ENCODE measurements at places on chromosomes 12 and 14.

GRCh38 chr14:94307410-94307992 lies 14.4 kb upstream of the SERPINA10 start:
- no peak for DNase-seq

GRCh38 chr14:22517117-22517720 lies 71.8 kb downstream of the DAD1 start:
- no peak for DNase-seq

GRCh38 chr12:104219908-104220404 lies 4.4 kb downstream of the TXNRD1 start:
- peak; percentile 31 for DNase-seq

DNA sequence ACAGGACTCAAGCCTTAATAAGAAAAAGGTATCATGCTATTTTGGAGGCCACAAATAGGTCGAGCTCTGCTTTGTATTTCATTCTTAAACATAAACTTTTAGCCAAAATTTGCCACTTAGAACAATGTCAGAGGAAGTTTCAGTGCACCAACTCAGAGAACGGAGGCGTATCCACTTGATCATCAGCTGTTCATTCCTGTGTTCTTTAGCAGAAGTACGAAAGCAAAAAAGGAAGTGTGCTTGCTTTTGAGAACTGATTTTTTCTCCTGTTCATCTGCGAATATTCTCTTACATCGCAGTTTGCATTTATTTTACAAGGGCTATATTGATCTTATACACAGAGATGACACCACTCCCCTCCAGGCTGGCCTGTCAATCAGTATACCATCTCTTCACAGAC lies 188.6 kb upstream of the SOX5 start:
- no peak for DNase-seq

GRCh38 chr12:44464180-44464579 lies 411.9 kb downstream of the NELL2 start:
- DNase-seq = no peak

GRCh38 chr12:89529738-89530137 lies 3.9 kb upstream of the POC1B start:
- no peak for DNase-seq

- no peak for DNase-seq
Observed at GRCh38 chr12:27436768-27437167, 9.8 kb upstream of the SMCO2 start.

DNA sequence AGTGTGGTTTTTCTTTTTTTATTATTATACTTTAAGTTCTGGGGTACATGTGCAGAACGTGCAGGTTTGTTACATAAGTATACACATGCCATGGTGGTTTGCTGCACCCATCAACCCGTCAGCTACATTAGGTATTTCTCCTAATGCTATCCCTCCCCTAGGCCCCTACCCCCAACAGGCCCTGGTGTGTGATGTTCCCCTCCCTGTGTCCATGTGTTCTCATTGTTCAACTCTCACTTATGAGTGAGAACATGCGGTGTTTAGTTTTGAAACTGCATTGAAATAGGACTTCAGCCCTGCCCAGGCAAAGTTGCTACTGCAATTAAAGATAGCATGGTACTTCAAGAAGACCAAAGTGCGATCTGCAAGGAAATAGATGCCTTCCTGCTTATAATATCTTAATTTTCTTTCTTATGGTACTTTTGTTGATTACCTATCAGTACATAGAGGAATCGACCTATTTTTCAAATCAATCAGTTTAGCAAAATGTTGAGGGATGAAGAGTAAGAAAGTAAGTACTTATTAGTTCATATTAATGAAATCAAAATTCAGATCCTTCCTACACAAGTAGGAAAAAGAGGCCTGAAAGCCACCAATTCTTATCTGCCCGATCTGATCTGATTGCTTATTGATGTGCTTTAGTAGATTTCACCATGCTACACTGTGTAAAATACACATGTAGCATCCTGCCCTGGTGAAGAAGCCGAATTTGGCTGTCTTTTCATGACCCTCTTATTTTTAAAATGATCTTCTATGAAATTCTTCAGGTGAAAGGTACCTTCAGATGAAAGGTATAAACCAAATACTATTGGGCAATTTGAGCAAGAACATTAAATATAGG lies 1.6 kb downstream of the LTA4H start:
- DNase-seq = no peak

GRCh38 chr12:6823182-6824084 lies 1.8 kb downstream of the GPR162 start:
- DNase-seq = no peak

DNA sequence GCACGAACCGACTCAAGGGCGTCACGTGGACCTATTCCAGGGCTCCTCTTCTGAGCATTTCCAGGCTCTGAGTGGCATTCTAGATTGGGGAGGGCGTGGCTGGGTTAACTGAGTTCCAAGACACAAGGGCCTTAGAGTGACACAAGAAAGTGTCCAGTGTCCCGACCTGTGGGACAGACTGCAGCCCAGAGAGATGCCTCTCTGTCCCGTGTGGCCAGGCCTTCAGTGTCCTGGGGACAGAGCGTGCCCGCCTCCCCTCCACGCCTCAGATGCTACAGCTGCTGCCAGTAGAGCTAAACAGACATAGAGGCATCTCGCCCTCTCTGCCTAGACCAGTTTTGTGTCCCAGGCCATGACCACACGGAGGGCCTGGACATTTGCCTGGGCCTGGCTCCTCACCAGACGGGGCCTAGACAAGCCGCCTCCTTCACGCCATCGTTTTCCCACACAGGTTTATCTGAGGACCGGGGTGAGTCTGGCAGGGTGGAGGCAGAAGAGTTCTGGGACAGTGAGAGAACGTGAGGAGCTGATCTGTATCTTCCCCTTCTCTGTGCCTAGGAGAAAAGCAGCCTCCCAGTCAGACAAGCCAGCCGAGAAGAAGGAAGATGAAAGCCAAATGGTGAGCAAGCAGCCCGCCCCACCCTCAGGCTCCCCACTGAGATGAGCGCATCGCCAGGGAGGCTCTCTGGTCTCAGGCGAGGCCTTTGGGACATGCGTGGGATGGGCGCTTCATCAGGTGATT lies 27.1 kb downstream of the DEGS2 start:
- DNase-seq = no peak

DNA sequence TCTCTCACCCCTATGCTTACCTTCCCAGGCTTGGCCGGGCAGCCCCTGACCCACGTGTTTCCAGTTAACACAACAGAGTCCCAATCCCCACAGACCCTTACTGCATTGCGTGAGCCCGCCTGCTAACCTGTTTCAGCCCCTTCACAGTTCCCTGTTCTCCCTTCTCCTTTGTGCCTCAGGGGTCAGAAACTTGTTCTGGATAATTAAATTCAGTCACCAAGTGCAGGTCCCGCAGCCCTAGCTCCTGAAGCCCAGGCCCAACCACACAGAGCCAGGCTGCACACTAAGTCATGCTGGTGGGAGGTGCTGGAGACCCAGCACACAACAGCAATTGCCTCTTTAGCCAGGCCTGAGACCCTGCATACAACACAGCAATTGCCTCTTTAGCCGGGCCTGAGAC lies 9.6 kb downstream of the ISM2 start:
- DNase-seq = no peak

DNA sequence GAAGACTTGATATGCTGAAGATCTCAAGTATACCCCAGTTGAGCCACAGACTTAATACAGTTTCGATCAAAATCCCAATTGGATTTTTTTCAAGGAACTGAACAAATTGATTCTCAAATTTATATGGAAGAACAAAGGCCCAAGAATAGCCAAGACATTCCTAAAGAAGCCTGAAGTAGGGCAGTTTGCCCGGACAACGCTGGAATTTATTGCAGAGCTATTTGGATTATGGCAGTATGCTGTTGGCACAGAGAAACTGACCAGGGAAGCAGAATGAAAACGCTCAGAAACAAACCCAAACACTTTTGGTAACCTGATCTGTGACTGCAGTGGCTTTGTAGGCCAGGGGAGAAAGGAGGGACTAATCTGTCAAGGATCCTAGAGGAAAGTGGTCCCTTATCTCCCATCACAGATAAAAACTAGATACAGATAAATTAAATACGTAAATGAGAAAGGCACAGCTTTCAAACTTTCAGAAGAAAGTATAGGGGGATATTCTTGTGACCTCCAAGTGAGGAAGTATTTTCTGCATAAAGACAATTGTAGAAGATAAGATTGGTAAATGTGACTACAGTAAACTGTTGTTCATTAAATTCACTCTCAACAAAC lies 35.9 kb upstream of the GSC start:
- no peak for DNase-seq

DNA sequence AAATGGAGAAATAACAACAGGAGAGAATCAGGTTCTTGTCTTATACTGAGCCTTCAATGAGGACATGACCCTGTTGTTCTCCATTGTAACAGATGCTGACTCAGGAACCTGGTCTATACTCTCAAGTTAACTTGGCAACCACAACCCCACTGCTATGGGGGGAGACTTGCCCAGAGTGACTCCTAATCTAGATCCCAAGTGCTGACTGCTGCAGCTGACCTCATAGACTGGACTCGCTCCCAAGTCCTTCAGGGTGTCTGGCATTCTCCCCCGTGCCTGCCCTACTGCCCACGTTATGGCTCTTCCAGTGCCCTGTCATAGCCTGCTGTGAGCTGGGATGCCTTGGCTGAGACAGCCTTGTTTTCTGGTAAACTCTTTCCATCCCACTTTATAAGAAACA lies 37.1 kb downstream of the NID2 start:
- no peak for DNase-seq

DNA sequence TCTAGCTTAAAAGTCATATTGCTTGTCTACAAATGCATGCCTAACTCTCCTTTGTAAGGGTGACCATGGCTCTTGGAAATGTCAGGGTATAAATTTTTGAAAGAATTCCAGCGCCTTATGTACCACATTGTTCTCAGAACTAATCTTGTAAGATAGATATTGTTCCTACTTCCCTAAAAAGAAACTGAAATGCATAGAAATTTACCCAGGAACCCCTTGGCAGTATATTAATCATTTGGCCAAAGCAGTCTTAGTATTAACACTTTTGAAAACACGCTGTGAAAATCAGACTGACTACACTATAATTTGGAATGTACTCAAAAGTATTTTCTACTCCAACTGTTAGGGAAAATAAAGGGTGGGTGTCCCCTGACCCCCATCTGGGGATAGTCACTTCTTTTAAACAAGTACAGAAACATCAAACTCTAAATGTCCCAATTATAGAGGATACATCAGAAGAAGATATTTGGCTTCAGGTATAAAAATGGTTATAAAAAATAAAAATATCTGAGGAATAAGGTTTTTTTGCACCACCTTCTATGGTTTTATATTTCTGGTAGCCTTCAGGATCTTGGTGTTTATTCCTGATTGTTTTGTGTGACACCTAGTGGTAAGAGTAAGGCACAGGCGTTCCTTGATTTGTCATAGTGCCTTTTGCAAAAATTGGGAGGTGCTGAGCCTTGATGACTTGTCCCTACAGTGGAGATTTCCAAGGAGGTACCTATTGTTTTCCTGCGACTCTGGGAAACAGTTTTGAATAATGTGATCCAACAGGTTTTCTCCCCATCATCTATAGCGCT lies 2.2 kb upstream of the NFKBIA start:
- no peak for DNase-seq

DNA sequence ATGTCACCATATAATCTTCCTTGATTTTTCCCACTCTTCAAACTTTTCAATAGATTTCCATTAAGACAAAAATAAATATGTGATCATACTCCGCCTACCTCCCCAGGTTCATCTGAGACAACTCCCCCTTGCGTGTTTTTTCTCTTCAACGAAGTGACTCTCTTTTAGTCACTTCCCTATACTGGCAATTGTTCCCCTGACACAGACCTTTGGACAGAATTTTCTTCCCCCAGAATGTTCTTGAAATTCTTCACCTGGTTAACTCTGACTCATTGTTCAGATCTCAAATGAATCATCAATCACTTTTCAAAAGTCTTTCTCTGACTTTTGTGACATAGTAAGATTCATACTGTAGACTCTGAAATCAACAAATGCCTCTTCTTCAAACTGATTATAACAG lies 727.3 kb upstream of the LMO3 start:
- no peak for DNase-seq

DNA sequence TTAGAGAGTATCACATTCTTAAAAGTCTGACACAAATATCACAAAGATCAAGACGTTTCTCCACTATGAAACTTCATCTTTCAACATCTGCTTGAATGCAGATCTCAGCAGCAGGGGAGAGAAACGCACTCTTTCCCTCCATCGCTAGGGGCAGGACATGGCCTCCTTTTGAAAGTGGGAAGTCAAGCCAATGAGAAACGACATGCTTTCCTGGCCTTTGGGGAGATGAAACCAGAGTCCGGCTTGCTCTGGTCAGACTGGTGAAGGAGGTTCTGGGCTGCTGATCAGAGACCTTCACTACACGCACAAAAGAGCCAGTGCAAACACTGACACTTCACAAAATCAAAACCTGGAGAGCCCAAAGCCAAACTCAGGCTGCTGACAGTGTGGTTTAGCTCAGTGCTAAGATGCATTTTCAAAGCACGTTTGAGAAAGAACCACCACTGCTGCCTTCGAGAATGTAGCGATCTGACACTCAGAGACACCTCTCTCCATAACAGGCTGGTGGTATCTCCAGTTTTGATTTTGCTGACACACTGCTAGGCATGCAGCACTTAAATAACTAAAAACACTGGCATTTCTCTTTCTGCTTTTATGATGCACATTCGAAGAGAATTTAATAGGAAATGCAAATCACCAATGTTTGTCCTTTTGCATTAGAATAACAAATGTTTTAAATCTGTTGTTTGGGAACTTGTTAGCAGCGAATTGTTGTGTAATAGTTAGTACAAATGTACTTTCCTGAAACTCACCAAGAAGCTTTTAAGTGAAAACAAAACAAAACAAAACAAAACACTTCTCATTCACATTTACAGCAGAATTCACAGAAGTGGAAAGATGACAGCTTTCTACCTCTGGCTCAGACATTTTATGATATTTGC lies 93.9 kb upstream of the OVCH1 start:
- no peak for DNase-seq

GRCh38 chr14:52363041-52363704 lies 49.1 kb downstream of the PTGER2 start:
- DNase-seq = no peak

- no peak for DNase-seq
Observed at GRCh38 chr12:114215746-114216145, 190.2 kb downstream of the TBX5 start.

GRCh38 chr12:89544681-89545184 lies 18.9 kb upstream of the POC1B start:
- DNase-seq = no peak

DNA sequence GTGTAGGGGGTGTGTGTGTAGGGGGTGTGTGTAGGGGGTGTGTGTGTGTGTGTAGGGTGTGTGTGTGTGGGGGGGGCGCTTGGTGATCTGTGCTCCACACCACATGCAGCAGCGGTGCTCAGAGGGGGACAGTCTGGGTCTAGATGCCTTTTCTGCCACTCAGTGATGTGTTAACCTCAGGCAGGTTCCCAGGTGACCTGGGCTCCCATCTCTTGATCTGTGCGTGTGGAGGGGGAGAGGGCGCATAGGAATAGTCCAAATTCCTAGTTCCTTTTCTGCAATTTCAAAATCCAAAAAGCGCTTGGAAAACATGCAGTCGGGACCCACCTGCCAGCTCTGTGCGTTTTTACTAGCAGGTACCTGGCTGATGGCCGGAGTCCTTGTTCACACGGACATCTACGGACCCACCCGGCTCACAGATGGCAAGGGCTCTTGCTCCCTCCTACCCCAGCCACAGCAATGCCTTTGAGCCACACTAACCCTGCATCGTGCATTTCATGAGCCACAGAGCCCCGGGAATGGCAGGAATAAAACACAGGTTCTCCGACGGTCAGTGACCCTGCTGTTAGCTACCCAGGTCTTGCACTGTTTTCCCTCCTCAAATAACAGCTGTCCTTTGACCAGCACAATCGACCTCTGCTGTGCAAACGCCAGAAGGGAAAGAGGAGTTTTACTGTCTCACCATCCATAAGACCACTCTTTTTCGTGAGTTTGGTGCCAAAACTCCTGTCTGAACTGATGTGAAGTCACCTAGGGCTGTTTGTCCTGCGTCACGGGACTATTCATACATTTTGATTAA lies 120.8 kb downstream of the GLT1D1 start:
- DNase-seq = no peak

Data from stimulated activated CD8-positive, alpha-beta memory T cell treated with anti-CD3 and anti-CD28 coated beads, Interleukin-7, amount 100 ng/mL, for 24 hours (primary cell).